ENCODE measurements at places on chromosomes 13 and 19. TPM values are rescaled to one million over a fixed set of nuclear protein-coding genes. Genes with fewer than 3 reads are reported as not detected.

Gene SLAIN1
- total RNA-seq, result 27.7 TPM

- DNase-seq, result no peak
These were observed 216.8 kb downstream of the DIAPH3 start for GRCh38 chr13:59946944-59947343.

- no peak for DNase-seq
These were observed 13.8 kb downstream of the METTL21C start for GRCh38 chr13:102680842-102681740.

DNA sequence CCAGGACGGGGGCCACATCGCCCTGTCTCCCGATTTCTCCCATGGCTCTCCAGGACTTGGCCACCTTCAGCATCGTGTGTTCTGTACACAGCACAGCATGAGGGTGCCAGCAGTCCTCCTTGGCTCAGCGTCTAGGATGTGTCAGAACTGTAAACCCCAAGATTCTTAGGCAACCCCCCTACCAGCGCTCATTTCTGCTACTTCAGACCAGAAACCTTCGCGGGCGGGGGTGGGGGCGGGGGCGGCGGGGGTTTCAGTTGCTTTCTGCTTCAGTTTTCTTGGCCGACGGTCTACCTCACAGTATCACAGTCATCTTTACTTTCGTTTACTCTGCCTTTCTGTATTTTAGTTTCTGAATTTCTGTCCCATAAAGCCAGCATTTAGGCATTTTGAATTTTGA lies 82.4 kb downstream of the GGACT start:
- no peak for DNase-seq

GRCh38 chr19:10230173-10230860 lies 814 bp downstream of the S1PR2 start:
- peak; percentile 75 for DNase-seq

Gene LCP1
- total RNA-seq, result 157 TPM

GRCh38 chr19:2494447-2495129 lies 18.7 kb downstream of the GADD45B start:
- DNase-seq, result no peak

DNA sequence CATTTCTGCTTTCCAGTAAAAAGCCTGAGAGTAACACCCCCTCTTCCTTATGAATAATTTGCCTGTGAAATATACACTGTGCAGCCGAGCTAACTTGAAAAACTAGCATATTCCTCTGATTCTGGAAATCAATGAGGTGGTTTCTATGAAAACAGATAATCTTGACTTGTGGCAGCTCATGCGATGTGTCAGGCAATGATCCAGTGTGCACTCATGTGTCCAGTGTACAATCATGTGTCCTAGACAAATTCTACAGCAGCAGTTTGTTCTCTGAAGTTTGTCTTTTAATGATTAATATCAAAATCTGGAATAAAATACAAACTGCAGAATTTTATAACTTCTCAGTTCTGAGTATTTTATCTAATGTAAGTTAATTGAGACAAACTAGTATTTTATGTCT lies 2213.9 kb upstream of the PCDH20 start:
- no peak for DNase-seq

Gene FBXO27
- 8.2 TPM for total RNA-seq

DNA sequence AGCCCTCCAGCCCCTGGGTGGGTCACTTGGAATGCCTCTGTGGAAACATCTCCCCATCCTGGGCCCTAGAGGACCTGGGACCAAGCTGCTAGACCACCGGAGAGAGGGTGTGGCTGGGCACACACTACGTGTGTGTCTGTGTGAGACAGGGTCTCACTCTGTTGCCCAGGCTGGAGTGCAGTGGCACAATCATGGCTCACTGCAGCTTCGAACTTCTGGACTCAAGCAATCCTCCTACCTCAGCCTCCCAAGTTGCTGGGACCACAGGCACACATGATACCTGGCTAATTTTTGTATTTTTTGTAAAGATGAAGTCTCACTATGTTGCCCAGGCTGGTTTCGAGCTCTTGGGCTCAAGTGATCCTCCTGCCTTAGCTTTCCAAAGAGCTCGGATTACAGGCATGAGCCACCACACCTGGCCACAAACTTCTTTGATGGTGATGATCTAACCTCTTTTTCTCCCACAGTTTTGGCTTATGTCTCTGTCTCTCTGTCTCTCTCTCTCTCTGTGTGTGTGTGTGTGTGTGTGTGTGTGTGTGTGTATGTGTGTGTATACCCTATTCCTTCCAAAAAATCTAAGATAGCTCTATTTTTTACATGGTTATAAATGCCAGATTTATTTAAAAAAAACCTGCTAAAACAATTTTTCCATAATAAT lies 32.1 kb upstream of the SLC7A9 start:
- DNase-seq, result no peak

Gene LIN37
- total RNA-seq, result 15.5 TPM

Gene LILRA5
- not detected for total RNA-seq

DNA sequence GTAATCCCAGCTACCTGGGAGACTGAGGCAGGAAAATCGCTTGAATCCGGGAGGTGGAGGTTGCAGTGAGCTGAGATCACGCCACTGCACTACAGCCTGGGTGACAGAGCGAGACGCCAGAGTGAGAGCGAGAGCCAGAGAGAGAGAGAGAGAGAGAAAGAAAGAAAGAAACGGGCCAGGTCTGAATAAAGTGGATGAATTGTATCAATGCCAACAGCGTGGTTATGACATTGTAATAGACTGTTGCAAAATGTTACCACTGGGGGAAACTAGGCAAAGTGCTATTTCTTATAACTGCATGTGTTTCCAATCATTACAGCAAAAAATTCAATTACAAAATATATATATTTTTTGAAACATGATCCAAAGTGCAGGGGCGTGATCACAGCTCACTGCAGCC lies 11.8 kb upstream of the BTBD2 start:
- no peak for DNase-seq

DNA sequence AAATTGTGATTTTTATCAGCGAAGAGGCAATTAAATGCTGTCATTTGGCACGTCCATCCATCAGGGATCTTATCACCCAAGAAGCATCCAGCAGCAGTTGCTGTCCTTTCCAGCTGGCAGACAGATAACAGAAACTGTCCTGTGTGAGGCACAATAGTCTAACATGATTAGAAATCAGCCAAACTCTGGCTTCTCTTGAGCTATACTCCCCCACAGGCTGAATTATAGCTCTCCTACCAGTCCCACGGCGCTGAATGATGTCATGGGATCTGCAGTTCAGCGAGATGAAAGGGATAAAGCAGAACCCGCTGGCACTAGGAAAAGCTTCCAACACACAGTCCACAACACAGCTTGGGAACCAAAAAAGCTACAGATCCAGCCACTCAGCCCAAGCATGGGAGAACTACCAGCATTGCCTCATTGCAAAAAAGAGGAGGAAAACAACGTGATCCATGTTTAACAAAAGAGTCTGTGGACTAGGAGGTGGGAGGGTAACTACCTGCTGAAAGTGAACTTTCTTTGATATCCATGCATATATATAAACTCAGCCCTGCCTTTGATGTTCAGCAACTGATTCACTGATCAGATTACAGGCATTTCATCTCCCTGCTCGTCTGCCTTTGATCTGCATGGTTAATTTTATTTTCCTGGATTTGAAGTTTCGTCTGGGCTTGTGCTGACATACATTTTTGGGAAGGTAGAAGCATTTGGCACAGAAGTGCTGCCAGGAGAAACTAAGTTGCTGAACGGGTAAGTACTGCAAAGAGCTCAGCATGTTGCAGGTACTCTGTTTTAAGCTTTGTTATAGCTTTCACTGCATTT lies at the start of gene TNFRSF19:
Gene TNFRSF19, plus strand, starts transcription at position 314 of the 822 bp plus-strand sequence. CDS start 19,772 bp downstream, outside the sequence.
- DNase-seq, result no peak

DNA sequence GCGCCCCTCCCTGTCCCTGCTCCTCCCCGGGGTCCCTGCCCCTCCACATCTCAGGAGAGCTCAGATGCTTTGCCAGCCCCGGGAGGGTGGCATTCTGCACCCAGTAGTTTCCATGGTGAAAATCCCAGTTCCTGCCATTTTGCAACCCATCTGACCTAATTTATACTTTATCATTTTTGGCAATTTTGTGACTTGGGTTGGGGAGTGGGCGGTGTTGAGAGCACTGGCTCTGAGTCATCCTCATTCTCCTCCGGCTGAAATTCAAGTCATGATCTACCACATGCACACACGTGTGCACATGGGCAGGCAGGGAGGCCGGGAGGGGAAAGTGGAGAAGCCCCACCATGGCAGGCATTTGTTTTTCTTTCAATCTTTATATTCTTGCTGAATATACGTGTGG lies 208.6 kb downstream of the URI1 start:
- DNase-seq, result no peak

- DNase-seq, result no peak
These were observed 35.3 kb upstream of the NPAS1 start for GRCh38 chr19:46984077-46985010.

- DNase-seq, result peak; percentile 87
These were observed 4.6 kb upstream of the EPN1 start for GRCh38 chr19:55670280-55671053.

GRCh38 chr13:60213236-60213744 lies 49.6 kb upstream of the DIAPH3 start:
- no peak for DNase-seq

Gene CCDC61
- 19.4 TPM for total RNA-seq

- peak; percentile 79 for DNase-seq
These were observed at the start of gene PCDH8 for GRCh38 chr13:52848455-52849195. Gene PCDH8, minus strand, starts transcription at chr13:52848640. Its CDS starts 204 bp downstream, at chr13:52848436.

- no peak for DNase-seq
These were observed 418.2 kb downstream of the DCT start for GRCh38 chr13:94061301-94061700.

GRCh38 chr13:98921786-98922185 lies 56.1 kb downstream of the DOCK9 start:
- no peak for DNase-seq

DNA sequence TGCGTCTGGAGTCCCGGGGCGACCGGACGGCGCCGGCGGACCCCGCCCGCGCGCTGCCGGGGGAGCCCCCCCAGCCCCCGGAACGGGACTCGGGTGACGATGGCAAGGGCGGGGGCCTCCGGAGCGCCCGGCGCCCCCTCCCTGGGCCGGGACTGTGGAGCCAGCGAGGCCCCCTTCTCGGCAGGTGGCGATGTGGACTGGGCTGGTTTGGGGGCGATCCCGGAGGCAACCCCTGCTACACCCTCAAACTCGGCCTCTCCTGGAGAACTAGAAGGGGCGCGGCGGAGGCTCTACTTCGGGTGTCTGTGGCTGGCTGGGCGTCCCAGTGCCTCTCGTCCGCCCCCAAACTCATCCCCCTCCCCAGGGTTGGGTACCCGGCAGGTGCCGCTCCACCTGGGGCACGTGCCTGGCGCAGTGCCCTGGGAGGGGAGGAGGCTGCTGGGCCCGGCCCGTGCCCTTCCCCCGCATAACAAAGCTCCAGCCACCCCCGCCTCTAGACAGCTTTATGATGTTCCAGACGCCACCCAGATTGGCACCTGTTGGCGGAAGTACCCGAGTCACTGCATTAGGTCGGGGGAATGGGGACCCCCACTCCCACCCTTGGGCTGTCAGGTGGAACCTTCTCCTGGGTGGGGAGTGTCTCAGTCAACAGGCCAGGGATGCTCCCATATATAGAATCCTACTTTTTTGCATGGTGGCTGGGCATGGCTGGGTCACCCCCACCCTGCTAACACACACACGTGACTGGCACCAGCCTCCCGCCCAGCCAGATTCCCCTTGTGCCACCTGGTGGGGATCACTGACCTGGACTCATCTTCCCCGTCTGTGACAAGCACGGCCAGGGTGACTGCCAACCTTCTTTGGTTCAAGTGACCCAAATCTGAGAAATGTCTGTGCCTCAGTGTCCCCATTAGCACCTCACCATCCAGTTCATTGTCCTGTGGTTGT lies 722 bp downstream of the PKN1 start:
- no peak for DNase-seq

GRCh38 chr13:98327371-98328270 lies 150.6 kb upstream of the RNF113B start:
- DNase-seq, result no peak
